ENCODE measurements at places on chromosomes 5 and 9. TPM values are rescaled to one million over a fixed set of nuclear protein-coding genes. Genes with fewer than 3 reads are reported as not detected.
A peak's percentile ranks its signal among the peaks of the same experiment; 100 is the strongest.

- DNase-seq: no peak
These were observed 5.7 kb downstream of the WHRN start for GRCh38 chr9:114499528-114499927.

- DNase-seq: no peak
These were observed 30.0 kb upstream of the TBC1D2 start for GRCh38 chr9:98285446-98285845.

- no peak for DNase-seq
These were observed 29.3 kb downstream of the SGCD start for GRCh38 chr5:156356238-156356637.

- DNase-seq: no peak
These were observed 83.0 kb downstream of the SMC2 start for GRCh38 chr9:104177003-104177611.

- no peak for DNase-seq
These were observed 1.0 kb downstream of the NUDCD2 start for GRCh38 chr5:163458778-163459385.

DNA sequence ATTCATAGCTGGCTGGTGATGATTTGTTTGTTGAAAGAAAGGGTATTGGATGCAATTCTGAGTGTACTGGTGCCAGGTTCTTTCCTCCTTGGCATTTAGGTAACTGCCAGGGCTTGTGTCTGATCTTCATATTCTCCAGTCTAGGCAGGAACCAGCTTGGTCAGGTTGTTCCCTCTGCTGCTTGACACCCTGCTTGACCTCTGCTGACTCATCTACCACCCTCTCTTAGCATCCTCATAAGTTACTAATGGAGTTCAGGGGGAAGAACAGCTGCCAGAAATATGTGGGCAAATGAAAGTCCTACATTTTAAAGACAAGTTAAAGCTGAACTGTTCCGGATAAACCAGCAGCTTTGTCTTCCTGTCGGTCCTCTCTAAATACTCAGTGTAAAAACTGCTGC lies 116.1 kb upstream of the TNC start:
- DNase-seq: no peak

GRCh38 chr9:93099551-93100275 lies 3.7 kb downstream of the CARD19 start:
- DNase-seq: peak; percentile 45

The KLHL3 gene
- total RNA-seq: 10.6 TPM

The SMIM27 gene
- 5.2 TPM for total RNA-seq

The PHYKPL gene
- 74.1 TPM for total RNA-seq

The GABRA1 gene
- total RNA-seq: not detected

The CDKN2B-AS1 gene
- not detected for total RNA-seq

The BSPRY gene
- total RNA-seq: 0.33 TPM

The ECSCR gene
- 2.0 TPM for total RNA-seq
